Body of pancreas (tissue), 4 donors: ENCODE measurements at places on chromosomes 6 and 20. TPM values are rescaled to one million over a fixed set of nuclear protein-coding genes. Genes with fewer than 3 reads are reported as not detected.

- no peak for DNase-seq
Measured at GRCh38 chr20:57167971-57168701, 98.3 kb downstream of the BMP7 start.

DNA sequence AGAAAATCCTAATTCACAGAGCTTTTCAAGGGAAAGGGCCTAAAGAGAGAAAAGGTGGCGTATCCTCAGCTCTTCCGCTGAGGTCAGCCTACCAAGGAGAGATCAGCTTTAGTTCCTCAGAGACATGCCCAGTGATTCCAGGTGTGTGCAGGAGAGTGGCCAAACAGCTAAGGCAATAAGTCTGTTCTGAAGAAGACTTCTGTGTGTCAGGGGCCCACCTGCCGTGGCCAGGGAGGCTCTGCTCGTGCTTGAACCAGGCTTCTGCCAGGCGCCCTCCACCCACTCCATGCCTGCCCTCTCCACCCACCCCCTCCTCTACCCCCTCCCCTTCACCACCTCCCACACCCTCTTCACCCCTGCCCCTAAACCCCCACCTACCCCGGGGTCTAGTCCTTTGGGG is 67.4 kb upstream of the ARMC2 start:
- DNase-seq = no peak

GRCh38 chr6:90887764-90888163 is 300.9 kb upstream of the MAP3K7 start:
- DNase-seq = no peak

DNA sequence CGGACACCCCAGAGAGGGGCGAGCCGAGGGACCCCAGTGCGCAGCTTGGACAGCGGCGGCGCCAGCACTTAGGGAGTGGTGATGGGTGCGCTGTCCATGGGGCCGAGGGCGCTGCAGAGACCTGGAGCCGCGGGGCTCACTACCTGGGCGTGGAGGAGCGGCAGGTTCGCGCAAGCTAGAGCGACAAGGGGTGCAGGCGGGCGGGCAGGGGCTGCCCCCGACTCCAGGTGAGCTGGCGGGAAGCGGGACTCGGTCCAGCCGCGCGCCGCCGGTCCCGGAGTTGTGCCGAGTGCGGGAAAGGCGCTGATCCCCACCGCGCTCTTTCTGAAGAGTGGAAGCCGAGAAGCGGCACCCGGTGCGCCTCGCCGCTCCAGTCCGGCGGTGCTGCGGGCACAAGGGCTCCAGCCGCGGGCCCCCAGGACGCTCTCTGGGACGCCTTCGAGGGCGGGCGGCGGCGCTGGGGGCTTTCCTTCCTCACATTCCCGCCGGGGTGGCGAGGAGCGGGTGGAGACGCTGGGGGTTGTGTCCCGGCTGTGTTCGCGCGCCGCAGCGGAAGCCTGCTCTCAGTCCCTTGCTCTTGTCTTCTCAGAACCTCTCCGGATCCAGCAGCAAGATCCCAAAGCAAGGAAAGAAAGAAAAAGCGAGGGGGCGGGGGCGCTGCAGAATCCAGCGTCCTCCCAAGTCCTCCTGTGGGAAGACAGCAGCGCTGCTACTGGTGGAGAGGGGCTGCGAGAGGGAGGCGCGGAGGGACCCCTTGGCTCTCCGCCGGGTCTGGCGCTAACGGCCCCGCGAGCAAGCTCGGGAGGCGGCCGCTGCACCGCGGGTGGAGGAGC is at the start of gene B3GAT2:
Gene B3GAT2 (minus strand): TSS at position 610 of the 833 bp plus-strand sequence. CDS start 631 bp downstream, outside the sequence.
- DNase-seq = peak; percentile 27

- DNase-seq = no peak
Measured at GRCh38 chr6:12241493-12242175, 48.5 kb upstream of the EDN1 start.

DNA sequence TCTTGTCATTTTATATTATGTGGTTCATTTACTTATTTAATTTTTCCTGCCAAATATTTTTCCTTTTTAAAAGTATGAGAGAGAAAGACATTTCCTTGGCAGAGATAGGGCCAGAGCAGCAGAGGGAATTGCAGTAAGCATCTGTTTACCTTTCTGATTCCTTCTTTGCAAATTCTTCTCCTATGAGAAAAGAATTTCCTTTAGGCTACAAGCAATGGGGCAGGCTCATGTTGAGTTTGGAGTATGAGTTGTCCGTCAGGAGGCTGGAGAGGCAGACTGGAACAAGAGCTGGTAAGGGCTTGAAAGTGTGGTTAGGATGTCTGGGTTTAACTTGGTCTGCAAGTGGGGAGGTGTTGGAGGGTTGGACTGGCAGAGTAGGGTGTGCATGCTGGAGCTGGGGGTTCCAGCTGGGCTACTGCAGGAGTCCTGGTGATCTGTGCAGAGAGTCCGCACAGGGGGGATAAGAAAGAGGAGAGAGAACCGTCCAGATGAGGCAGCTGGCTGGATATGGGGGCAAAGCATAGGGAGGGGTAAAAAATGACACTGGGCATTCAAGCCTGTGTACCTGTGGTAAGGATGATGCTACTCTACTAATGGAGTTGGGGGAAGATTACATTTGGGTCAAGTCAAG is 19.7 kb downstream of the TIAM2 start:
- no peak for DNase-seq

- DNase-seq = no peak
Measured at GRCh38 chr20:29497261-29497671, 1760.2 kb upstream of the DEFB115 start.

- no peak for DNase-seq
Measured at GRCh38 chr20:62980380-62980960, 26.3 kb downstream of the BHLHE23 start.

- no peak for DNase-seq
Measured at GRCh38 chr6:105192707-105193465, 13.1 kb upstream of the POPDC3 start.

DNA sequence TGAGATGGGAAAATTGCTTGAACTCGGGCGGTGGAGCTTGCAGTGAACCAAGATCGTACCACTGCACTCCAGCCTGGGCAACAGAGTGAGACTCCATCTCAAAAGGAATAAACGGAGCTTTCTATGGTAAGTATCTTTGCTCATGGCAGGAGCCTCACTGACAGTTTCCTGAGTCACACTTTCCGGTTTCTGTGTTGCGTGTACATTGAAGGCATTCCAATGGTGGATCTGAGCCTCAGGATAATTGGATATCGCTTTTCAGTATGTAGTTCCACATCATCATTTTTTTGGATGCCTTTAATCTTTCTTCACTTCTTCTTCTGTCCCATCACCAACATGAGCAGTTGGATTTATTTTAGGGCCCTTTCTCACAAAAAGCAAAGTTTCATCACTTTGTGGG is 28.6 kb upstream of the GTSF1L start:
- no peak for DNase-seq

- no peak for DNase-seq
Measured at GRCh38 chr6:72856801-72857200, 234.9 kb downstream of the KCNQ5 start.

DNA sequence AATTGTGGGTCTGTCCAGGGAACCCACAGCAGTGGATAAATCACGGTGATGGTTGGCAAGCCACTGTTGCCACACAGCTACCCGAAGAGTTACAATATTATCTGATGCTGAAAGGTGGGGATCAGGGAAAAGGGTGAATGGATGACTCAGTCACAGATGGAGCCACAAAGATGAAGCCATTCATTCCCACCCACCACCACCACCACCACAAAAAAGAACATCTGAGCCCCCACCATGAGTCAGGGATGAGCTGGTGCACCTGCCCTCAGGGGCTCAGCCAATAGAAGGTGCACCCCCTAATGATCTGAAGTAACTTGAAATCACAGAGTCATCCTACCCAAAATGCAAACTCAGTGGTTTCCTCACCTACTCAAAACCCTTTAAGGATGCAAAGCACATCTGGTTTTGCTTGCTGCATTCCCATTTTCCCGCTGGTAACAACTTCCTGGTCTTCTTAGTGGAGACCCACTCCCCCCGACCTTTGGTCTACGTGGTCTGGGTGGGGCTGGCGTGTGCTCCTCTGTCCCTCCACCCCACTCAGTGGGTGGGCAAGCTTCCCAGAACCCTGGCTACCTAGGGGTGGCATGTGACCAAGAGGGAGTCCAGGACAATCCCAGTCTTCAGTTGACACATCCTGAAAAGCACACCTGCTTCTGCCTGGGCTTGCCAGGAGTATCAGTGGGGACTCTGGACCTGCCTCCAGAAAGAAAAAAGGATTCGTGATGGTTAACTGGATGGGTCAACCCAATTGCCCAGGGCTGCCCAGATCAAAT is 125.5 kb downstream of the ANKRD60 start:
- no peak for DNase-seq

DNA sequence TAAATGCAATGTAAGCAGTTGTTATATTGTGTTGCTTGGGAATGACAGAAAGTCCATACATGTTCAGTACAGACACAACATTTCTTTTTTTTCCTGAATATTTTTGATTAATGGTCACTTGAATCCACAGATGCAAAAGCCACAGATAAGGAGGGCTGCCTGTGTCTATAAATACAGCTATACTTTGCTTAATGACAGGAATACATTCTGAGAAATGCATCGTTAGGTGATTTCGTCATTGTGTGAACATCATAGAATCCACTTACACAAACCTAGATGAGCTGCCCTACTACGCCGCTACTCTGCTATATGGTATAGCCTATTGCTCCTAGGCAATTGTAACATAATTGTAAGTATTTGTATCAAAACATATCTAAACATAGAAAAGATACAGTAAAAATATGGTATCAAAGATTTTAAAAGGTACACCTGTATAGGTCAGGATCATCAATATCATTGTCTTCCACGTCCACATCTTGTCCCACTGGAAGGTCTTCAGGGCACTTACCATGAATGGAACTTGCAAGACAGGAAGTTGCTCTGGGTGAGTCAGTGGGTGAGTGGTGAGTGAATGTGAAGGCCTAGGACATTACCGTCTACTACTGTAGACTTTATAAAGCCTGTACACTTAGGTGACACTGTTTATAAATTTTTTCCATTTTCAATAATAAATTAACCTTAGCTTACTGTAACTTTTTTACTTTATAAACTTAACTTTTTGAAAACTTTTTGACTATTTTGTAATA is 27.9 kb upstream of the POPDC3 start:
- no peak for DNase-seq

DNA sequence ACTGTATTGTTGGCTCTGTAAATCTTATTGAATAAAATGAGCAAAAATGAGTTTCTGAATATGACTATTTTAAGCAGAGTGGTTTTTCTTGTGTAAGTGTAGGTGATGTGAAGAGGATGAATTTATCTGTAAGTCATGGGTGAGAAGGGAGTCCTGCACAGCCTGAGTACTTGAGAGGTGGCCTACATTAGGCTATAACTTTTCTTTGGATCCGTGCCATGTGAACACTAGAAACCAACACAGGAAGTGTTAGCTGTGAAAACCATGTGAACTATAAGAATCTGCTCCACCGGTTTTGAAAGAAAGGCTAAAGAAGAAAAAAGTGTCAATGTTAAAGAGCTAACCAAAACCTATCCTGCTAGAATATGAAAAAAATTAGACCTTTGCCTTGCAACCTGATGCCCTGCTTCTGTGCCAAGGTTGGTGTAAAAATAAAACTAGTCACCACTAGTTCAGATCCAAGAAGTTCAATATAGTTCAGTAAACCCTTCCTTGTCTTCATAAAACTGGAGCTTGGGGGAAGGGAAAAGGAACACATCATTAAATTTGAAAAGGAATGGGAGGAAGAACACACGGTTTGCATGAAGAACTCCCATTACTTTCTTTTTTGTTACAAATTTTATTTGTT is 21.3 kb downstream of the PLCB1 start:
- peak; percentile 10 for DNase-seq

DNA sequence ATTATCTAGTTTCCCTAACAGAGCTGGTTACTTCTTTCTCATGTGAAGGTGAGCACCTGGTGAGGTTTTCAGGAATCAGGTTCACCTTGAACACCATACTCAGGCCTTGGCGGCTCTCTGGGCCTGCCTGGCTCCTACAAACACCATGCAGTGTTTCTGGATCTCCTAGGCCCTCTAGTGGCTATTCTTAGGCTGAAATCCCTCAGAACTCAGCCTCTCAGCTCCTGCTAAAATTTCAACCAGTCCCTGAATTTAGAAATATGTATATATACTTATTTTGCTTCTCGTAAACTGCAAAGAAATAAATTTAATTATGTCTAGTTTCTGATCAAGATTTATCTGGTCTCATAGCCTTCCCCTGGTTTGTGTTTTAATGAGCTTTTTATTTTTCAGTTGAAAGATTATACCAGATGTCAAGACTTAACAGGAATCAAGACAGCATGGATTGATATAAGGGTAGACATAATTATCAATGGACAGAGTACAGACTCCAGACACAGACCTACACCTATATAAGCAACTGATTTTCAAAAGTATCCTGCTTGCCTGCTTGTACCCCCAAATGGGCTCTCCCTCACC is 55.9 kb downstream of the ANKEF1 start:
- DNase-seq = peak; percentile 78

The DUSP15 gene
- total RNA-seq = 3.6 TPM

The ENPP5 gene
- 5.6 TPM for total RNA-seq

The ARMC2 gene
- 1.6 TPM for total RNA-seq

The LRP11 gene
- total RNA-seq = 28.0 TPM
